ENCODE measurements at places on chromosomes 11 and 22.
A peak's percentile ranks its signal among the peaks of the same experiment; 100 is the strongest.

GRCh38 chr11:43574949-43575912, 105.3 kb upstream of the HSD17B12 start:
- DNase-seq = peak; percentile 25

GRCh38 chr22:23101524-23101923, 31.2 kb downstream of the GNAZ start:
- no peak for DNase-seq

DNA sequence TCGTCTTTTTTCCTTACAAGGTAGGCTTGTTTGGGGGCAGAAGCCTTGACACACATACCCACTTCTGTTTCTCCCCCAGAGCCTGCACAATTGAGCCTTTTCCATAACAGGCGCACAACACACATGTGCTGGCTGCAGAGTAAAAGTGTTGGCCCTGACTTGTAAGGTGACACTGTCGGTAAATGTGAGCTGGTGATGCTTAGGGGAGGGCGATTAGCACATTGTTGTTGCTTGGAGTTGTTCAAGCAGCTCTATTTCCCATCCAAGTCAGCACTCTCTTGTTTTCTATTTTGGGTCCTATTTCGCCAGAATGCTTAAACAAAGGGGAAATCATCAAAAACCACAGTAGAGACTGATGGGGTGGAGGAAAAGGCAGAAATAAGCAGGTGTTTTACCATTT, 51.9 kb upstream of the PTPRJ start:
- no peak for DNase-seq

DNA sequence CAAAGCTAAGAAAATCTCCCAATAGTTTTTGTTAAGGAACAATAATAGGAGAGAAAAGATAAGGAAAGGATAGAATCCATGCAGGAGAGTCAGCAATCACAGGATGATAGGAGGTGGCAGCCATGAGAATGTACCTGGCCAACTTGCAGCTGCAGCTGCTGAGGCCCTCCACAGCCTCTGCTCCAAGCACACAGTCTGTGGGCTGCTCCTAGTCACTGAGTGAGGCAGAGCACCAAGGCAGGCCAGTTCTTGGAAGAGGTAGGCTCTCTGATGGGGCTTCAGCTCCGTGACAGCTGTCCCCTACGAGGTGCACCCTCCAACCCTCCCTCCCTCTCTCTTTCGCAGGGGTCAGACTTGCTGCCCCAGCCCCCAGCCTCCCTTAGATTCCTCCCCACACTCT, 5.5 kb upstream of the KCNJ1 start:
- DNase-seq = no peak

- no peak for DNase-seq
Observed at GRCh38 chr11:45737056-45737455, 67.9 kb upstream of the SLC35C1 start.

- peak; percentile 26 for DNase-seq
Observed at GRCh38 chr11:1138097-1138496, 19.7 kb upstream of the MUC5AC start.

- DNase-seq = no peak
Observed at GRCh38 chr22:30562366-30562765, 12.1 kb downstream of the GAL3ST1 start.

GRCh38 chr11:23778971-23779370, 717.9 kb upstream of the LUZP2 start:
- peak; percentile 51 for DNase-seq

GRCh38 chr22:39674536-39674935, 104.0 kb downstream of the CACNA1I start:
- no peak for DNase-seq

- no peak for DNase-seq
Observed at GRCh38 chr22:27298332-27298731, 503.2 kb downstream of the MN1 start.

DNA sequence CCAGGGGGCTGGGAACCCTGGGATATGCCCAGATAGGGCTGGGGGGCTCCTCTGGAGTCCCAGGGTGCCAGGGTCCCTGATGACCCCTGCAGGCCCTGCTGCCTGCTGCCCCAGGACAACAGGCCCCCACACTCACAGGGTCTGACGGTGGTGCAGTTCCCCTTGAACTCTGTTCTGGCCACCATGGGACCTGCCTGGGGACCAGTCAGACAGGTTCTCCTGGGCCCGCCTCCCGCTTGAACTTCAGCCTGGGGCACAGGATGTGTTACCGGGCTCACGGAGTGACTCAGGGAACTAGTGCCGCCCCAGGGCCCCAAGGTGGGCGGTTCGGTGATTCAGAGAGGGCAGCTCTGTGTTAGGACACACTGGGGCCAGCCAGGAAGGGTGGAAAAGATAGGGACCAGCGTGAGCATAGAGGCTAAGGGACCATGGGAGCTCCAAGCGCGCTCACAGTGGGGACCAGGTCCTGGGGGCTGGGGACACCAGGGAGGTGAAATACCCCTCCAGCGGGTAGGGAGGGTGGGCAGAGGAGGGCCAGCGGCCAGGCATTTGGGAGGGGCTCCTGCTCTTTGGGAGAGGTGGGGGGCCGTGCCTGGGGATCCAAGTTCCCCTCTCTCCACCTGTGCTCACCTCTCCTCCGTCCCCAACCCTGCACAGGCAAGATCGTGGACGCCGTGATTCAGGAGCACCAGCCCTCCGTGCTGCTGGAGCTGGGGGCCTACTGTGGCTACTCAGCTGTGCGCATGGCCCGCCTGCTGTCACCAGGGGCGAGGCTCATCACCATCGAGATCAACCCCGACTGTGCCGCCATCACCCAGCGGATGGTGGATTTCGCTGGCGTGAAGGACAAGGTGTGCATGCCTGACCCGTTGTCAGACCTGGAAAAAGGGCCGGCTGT, 21.5 kb upstream of the TXNRD2 start:
- no peak for DNase-seq

DNA sequence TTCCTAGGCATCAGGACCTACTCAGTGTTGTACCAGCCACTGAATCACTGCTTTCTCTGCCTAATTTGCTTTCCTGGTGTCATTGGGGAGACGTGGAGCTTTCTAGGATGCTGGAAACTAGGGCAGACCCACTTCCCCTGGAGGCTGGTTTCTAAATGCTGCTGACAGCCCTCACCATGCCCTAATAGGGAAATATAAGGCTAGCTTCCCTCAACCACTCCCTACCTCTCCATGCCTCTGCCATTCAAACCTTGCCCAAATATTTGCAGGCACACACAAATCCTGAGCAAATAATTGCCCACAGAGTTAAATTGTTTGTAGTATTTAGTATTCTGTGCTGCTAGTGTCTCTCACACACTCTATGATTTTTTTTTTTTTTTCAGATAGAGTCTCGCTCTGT, 310.2 kb downstream of the DDX10 start:
- DNase-seq = no peak

DNA sequence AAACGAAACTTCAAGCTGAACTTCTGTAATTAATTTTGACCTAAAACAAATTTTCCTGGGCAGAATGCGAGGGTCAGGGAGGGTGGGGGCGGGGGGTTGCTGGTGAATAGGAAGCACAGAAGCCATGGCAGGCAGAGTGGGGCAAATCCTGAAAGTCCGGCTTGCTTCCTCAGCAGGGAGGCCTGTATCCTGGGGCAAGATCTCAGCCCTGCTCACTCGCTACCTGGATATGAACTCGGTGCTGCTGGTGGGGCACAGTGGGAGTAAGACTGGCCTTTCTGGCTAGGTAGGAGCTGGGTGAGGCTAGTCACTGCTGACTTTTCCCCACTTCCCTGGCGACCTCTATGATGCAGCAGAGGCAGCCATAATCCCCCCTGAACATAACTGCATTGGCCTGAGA, 168.9 kb upstream of the CHORDC1 start:
- no peak for DNase-seq

DNA sequence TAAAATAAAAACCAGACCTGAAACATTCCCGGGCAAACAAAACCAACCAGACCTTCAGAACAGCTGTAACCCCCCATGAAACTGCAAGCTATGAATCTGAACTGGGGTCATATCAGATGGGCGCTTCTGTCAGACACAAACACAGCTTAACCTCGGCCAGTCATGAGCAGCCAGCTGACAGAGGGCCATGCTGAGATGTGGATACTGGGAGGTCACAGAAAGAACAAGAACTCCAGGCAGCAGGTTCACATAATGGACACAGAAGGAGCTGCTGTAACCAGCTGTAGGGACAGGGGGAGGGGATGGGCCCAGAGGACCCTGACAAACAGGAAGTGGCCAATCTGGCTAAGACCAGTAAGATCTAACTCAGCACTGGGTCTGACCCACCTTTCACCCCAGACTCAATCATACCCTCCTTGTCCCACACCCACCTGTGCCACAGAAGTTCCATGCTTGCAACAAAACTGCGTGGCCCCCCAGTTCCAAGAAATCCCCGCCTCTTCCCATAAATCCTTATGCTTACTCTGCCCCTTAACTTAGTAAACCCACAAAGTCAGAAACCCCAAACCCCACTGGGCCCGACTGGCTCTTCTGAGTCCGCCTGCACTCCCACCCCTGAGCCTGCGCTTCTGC, 4.0 kb downstream of the APOL4 start:
- DNase-seq = no peak

DNA sequence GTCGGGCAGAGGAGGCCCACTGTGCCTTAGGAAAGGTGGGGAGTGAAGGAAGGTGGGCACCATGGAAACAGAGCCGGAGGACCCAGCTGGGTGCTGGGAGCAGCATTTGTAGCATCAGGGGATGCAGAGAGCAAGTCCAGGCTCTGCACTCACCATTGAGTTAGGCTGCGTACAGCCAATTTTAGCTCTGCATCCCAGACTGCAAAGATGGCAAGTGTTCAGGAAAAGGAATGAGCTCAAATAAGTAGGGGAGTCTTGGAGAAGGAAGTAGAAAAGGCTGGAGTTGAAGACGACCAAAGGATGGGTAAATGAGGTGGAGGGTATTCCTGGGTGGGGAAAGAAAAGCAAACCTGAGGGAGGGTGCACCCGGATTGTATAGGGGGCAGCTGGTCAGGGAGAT, 31.6 kb upstream of the ETS1 start:
- DNase-seq = no peak

GRCh38 chr11:216081-216974, 8.8 kb downstream of the RIC8A start:
- no peak for DNase-seq

All from astrocyte of the spinal cord (primary cell).